ENCODE measurements at places on chromosomes 1 and 21.

DNA sequence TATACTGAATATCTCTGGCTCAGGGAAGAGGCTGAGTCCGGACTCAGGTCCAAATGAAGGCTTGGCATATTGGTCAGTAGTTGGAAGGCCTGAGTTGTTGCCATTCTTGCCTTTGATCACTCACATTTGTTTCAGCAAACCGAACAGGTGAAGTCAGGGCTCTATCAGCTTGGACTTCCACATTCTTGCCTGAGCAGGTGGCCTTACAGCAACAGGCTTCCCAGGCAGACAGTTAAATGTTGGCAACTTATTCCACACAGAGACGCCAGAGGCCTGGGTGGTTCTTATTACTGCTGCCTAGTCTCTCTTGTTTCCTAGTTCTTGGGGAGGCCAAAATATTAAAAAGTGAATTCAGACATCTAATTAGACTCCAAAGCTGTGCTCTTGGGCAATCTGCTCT is 36.6 kb downstream of the XCL2 start:
- no peak for DNase-seq

DNA sequence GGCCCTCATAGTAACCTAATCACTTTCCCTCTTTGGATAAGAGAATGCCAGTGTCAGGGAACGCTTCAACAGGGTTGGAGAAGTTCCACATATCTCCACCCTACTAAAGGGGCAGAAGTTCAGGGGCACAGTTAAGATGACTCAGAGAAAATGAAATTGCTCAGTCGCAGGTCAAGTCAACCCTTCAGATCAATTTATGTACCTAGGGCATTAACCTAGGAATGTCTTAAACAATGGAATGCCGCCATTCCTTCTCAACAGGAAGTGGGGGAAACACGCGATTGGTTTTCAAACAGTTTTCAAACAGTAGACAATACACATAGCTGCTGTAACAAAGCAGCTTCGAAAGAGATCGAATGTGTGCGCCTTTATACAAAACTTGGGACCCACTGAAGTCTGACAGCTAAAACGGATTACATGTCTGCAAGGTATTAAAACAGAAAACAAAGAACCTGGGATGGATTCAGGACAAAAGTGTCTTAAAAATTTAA is 897 bp downstream of the SLC25A24 start:
- DNase-seq, result peak; percentile 56

DNA sequence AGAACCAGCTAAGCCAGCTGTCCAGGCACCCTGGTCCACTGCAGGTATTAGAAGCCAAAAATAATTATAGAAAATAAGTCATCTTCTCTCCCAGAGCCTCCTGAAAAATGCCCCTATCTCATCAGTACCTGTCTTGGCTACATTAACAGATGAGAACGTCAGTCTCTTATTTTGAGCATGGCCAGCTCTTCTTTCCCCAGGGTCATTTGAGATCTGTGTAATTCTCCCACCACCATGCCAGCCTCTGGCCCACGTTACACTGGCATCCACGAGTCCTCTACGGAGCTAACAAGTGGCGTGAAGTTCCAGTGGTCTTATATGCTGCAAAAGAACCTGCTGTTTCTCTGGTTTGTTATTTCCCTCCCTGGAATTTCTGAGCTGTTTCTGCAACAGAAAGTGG is 118.0 kb downstream of the ATP5PO start:
- no peak for DNase-seq

DNA sequence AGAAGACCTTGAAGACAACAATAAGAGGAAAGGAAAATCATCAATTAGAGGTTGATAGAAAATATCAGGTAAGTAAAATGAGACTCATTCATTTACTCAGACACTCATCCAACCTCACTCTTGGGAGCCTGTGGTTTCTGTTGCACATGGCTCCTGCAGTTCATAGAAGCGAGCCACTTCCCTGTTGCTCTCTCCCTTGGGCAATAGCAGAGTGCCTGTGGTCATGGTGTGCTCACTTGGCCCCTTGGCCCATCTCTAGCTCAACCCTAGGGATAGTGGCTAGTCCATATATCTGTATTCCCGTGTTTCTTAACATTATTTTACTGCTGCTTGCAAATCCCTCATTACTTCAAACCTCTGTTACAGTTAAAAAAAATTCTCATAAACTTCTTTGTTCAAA is 368.6 kb downstream of the PTPRC start:
- DNase-seq, result peak; percentile 84

- no peak for DNase-seq
Measured at GRCh38 chr1:37353871-37354270, 120.5 kb upstream of the ZC3H12A start.

DNA sequence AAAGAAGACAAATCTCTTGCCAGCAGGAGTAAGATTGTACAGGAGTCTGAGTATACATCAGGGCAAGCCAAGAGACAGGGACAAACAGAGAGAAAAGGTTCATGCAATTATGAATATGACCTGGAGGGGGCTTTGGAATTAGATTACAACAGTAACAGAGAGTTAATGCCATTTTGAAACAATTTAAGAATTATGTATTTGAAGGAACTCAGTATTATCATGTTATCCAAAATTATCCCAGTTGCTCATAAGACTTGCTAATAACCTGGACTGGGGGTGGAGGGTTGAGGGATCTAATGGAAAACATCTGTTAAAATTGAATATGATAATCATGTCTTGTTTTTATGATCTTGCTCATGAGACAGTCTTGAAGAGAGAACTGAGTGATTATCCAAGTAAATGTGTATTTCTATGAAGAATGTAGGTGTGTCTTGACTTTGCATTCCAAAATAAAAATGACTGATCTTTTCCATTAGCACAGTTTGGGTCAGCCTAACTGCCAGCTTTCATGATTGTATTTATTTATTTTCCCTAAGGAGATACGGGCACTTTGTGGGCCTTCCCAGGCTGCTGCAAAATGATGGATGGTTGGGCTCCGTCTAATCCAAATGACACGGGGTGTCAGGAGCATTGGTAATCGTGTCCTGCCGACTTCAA is 117.7 kb downstream of the ERG start:
- peak; percentile 70 for DNase-seq

DNA sequence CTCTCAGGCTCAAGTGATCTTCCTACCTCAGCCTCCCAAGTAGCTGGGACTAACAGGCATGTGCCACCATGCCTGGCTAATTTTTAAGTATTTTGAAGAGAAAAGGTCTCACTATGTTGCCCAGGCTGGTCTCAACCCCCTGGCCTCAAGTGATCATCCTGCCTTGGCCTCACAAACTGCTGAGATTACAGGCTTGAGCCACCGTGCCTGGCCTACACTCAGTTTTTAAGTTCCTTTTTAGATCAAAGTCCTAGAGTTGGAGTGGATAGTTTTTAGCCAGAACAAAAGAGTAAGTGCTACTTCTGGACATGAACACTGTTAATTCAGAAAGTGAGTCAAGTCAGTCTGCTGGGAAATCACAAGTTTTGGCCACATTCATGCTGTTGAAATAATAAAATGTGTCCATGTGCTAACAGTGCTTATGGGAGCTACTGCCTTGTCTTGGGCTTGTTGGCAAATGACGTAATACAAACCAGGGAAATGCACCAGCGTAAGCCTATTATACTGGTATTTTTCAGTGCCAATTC is 84.2 kb downstream of the NDUFS5 start:
- no peak for DNase-seq

DNA sequence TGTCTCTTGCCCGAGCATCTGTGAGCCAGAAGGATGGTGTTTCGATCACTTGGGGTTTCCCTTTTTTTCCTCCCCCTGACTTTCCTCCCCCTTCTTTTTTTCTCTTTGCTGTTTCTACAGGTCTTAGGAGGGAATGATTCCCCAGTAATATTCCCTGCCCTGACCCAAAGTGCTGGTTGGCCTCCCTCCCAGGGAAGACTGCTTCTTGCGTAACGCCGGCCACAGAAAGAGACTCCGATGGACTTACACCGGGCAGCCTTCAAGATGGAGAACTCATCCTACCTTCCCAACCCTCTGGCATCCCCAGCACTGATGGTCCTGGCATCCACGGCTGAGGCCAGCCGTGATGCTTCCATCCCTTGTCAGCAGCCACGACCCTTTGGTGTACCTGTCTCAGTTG is 6.8 kb downstream of the RNF220 start:
- no peak for DNase-seq

DNA sequence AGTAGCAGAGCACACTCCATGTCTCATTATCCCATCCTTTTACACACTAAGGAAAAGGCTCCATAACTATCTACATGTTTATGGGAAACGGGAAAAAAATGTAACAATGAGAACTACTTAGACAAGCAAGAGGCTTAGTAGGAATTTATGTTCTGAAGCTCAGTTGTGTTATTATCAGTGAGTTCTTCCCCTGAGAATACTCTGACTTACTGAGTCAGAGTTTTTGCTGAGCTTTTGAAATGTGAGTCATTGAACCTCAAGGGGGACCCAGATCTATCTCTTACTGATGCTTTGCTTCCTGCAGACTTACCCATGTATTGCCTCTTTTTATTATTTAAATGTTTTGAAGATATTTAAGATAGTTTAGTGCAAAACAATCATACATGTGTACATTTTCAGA is 20.1 kb downstream of the CFHR5 start:
- DNase-seq, result no peak

DNA sequence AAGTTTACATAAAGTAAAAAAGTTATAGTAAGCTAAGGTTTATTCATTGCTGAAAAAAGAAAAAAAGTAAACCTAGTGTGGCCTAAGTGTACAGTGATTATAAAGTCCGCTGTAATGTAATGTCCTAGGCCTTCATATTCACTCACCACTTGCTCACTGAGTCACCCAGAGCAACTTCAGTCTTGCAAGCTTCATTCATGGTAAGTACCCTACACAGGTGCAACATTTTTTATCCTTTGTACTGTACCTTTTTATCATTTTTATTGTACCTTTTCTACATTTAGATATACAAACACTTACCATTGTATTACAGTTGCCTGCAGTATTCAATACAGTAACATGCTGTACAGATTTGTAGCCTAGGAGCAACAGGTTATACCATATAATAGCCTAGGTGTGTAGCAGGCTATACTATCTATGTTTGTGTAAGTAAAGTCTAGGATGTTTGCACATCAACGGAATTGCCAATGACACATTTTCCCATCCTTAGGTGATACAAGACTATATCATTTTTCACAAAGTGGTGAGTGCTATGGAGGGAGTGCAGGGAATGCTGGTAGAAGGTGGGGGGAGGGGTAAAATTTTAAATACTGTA is 58.0 kb upstream of the DMRTA2 start:
- no peak for DNase-seq

- DNase-seq, result peak; percentile 57
Measured at GRCh38 chr1:206808615-206809014, 36.3 kb upstream of the IL10 start.

DNA sequence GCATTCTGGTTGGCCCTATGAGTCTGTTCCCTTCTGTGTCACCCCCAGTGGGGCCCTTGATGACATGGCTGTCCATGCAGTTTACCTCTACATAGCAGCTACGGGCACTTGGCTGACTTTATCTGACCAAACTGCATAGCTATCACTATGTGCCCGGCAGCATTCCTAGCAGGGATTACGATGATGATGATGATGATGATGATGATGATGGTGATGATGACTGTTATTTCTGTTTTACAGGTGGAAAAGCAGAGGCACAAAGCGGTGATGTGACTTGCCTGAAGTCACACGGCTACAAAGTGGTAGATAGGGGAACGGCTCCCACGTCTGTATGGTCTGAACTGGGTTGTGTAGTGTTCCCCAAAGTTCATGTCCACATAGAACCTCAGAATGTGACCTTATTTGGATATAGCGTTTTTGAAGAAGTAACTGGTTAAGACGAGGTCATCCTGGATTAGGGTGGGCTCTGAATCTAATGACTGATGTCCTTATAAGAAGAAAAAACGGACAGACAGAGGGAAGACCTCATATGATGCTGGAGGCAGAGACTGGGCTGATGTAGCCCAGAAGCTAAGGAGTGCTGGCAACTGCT is 57.6 kb downstream of the RUNX1 start:
- no peak for DNase-seq
